ENCODE measurements at places on chromosomes 3 and 15.

GRCh38 chr3:27677565-27677964 lies 44.6 kb downstream of the EOMES start:
- no peak for DNase-seq

GRCh38 chr15:27592036-27592760 lies 506.9 kb downstream of the OCA2 start:
- DNase-seq, result no peak

DNA sequence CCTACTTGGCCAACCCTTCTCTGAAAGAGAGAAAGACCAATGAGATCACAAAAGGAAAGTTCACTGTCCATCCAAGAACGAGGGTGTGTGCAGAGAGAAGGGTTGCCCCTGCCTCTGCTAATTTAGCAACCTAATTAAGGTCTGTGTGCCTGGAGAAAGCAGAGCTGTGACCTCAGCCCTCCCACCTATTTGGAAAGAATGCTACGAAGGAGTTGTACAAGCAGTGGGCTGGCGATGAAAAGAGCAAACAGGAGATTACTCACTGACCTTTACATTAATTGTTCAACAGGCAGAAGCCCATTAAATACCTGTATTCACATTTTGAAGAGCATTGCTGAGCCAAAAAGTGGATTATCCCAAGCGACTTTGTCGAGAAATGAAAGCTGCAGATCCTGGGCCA lies 314.9 kb downstream of the NTRK3 start:
- no peak for DNase-seq

DNA sequence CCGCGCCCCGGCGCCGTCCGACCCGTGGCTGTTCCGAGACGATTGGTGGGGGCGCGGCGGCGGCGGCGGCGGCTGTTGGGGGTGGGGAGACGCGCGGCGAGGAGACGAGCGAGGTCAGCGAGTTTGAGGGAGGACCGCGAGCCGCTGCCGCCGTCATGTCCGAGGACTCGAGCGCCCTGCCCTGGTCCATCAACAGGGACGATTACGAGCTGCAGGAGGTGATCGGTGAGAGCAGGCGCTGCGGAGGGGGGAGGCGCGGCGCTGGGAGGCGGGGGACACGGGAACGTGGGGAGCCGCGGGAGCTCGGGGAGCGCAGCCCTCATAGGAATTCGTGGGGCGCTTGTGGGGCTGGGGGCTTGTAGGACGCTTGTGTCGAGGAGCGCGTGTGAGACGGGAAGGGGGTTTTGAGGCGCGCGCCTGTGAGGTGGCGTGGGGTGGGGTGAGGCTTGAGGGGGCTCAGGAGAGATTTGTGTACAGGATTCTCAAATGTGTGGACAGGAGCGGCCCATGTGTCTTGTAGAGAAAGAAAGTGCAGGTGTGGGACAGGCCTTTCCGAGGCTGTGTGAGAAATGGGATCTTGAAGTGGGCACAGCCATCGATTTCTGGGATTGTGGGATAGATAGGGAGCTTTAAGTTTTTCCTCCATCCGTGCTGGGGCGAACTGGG lies 518 bp downstream of the OXSR1 start:
- peak; percentile 14 for DNase-seq

GRCh38 chr3:67067251-67067650 lies 69.1 kb downstream of the KBTBD8 start:
- DNase-seq, result no peak

GRCh38 chr3:21654662-21655061 lies 96.3 kb downstream of the ZNF385D start:
- no peak for DNase-seq

DNA sequence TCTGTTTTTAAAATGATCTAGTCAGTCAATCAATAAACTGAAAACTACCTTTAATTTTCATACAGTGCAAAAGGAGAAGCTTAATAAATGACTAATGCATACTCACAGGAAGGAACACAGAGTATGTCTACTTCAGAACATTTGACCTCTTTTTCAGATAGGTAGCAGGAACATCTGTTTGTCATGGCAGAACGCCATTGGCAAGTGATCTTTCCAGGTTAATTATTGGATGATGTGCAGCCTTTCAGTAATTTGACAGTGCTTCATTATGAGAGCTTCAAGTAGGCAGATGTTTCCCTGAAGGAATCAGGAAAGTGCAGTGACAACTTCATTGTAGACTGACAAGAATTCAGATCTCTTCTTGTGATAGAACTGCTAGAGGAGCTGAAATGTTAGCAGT lies 325.0 kb downstream of the OTOL1 start:
- no peak for DNase-seq

DNA sequence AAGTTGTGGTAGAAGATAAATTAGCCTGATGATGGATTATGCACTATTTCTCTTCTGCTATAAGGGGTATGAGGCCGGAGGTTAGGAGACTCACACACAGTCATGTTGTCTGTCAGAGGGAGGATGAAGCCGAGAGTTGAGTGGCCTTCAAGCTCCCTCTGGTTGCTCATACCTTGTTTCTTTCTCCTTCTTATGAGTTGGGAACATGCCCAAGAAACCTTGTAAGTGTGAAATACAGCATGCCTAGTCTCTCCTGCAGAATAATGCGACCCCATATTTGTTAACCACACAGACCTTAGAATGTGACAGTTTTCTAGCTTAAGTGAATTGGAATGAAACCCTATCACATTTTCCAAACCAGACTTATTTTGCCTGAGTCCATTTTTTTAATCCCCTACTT lies 366.7 kb downstream of the PTPRG start:
- no peak for DNase-seq

DNA sequence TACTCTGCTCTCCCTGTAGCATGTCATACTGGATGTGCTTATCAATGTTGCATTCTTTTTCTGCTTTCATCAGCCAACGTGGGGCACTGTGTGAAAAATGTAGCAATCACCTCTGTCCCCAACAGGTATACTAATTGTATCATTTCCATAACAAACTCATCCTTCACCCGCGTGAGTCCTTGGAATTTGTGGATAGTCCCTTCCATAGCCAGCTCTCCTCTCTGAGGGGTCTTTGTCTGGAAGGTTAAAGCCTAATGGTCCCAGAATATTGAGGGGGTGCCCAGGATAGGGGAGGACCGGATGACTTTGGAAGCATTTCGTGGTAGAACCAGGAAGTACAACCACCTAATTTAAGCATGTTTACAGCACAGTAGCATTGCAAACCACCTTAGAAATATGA lies 124.6 kb downstream of the FOXB1 start:
- no peak for DNase-seq

DNA sequence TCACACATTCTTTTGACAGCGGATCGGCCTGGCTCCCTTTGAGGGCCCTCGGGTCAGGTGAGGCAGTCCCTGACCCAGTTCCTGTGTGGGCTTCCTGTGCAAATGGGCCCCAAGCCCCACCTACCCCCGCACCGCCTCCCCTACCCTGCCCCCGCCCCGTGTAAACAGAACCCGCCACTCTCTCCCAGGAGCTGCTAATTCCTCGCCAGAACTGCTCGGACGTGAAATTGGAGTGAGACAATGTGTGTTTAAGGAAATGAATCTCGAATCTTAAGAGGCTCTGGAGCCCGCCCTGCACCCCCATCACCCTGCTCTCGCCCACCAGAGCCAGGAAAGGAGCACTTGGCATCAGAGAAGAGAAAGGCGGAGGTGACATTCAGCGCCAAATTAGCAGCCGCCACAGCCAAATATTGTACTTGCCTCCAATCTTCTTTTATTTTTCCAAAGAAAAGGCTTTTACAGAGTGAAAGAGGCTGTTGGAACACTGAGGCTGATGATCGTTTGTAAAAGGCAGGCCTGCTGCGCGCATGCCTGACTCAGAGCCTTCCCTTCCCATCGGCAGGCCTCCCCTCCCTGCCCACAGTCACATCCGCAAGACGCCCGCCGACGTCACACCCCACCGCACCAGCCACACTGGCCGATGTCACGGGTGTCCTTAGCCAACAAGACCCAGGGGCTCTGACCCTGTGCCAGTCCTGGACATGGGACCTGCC lies 53.1 kb downstream of the CACNA2D2 start:
- DNase-seq, result peak; percentile 25

DNA sequence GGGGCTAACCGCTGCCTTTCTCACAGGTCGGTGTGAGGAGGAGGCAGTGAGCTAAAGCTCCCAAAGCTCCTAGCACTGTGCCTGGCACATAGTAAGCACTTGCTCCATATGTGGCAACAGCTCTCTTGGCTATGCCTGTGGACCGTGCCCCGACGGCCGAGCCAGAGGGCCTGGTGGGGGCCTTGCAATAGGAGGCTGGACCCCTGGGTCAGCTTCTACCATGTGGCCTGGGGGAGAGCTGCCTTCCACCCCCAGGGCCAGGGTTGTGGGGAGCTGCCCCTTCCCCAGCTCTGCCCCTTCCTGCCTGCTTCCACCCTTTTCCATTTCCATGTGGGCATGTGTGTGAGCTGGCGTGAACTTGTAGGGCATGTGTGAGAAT lies 16.9 kb upstream of the GNAT1 start:
- no peak for DNase-seq

GRCh38 chr3:13461169-13462124 lies 18.7 kb upstream of the HDAC11 start:
- peak; percentile 54 for DNase-seq

GRCh38 chr3:94076055-94076454 lies 13.2 kb downstream of the NSUN3 start:
- DNase-seq, result no peak

DNA sequence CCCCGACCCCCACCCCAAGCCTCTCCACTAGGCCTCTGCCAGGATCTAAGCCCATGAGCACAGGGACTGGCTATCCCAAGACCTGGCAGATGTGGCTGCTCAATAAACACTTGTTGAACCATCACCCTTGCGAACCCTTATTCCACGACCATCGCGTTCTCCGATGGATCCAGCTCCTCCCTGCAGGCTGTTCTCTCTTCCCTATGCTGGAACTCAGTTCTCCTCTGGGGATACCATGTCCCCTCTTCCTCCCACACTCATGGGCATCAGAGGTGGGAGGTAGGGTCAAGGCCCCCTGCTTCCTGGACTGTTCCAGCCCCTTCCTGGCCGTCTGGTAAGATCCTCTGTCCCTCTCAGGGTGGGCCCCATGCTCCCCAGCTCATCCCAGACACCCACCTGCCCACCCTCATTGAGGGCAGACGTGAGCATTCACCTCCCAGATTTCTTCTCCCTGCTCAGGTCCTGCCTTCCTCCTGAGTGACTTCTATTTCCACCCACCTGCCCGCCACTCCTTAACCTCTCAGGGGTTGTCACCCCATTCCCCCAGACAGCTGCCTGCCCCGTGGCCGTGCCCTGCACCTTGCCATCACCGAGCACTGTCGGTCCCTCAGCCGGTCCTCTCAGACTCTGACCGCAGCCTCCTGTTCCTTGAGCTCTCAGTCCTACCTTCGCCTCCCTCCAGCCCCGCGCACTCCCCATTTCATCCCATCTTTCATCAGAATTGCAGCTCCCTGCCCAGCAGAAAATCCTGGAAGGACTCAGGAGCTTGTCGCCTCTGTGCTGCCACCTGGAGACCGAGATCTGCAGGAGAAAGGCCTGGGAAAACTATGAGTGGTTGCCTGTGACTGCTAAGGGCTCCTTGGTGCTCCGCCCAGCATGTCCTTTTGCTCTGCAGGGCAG lies 42.0 kb downstream of the PML start:
- no peak for DNase-seq

DNA sequence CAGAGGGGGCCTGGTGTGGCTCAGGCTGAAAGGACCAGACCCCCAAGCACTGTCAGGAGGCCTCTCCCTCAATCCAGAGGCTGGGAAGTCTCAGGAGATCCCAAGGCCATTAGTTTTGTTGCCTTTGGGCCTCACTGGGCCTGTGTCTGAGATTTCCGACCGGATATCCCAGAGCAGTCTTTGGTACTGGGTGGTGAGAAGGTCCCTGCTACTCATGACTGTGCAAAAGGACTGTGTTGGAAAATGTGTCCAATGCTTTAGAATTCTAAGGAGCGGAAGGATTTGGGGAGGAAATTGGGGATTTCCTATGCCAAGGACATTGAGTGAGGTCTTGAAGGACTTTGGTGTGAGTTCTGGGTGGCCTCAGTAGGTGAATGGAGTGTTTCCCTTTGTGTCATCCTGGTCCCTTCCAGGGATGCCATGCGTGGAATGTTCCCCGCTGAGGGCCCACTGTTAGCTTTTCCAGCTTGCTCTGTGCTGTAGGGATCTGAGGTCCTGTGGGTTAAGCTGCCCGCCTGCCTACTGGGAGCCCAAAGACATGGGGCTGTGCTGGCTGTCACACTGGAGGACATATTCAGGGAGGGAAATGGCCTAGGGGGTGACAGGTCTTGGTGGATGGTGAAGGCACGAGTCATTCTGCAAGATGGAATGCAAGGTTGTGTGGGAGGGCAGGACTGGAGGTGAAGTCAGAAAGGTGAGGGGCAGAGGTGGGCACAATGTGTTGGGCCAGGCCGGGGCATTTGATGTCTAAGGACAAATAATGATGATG lies 16.4 kb downstream of the SMAD6 start:
- DNase-seq, result no peak

DNA sequence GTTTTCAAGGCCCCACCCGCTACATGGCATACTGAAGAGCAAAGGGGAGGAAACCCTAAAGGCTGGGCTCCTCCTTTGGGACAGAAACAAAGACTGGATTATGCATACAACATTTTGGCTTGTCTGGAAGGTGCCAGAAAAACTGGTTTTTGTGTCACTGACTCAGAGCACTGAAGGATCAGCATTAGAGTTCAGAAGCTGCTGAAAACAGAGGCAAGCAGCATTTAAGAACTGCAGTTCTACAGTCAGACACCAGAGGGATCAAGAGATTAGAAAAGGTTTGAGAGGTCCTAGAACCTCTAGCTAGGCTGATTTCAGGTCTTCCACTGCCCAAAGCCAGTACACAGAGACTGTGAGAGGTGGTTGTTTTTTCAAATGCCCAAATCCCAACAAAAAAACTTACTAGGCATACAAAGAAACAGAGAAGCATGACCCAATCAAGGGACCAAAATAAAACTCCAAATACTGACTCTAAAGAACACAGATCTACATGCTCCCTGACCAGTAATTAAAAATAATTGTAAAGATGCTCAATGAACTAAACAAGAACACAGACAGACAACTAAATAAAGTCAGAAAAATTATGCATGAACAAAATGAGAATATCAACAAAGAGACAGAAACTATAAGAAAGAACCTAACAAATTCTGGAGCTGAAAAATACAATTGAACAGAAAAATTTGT lies 91.2 kb downstream of the SENP2 start:
- no peak for DNase-seq

DNA sequence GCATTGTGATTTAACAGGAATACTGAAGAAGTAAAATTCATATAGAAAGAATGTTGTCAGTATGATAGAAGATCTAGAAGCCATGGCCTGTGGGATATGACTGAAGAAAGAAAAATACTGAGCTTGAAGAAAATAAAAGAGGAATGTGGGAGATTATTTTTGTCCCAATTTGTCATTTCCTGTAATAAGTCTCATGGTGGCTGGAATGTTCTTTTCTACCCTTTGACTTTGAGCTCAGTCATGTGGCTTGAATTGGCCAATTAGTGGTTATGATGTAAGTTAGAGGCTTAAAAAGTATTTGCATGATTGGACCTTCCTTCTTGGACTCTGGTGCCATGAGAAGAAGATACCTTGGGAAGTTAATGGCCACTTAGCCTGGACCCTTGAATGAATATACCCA lies 14.1 kb downstream of the APH1B start:
- no peak for DNase-seq
